AG04450 (cell line): ENCODE measurements at places on chromosomes 2 and 18.

DNA sequence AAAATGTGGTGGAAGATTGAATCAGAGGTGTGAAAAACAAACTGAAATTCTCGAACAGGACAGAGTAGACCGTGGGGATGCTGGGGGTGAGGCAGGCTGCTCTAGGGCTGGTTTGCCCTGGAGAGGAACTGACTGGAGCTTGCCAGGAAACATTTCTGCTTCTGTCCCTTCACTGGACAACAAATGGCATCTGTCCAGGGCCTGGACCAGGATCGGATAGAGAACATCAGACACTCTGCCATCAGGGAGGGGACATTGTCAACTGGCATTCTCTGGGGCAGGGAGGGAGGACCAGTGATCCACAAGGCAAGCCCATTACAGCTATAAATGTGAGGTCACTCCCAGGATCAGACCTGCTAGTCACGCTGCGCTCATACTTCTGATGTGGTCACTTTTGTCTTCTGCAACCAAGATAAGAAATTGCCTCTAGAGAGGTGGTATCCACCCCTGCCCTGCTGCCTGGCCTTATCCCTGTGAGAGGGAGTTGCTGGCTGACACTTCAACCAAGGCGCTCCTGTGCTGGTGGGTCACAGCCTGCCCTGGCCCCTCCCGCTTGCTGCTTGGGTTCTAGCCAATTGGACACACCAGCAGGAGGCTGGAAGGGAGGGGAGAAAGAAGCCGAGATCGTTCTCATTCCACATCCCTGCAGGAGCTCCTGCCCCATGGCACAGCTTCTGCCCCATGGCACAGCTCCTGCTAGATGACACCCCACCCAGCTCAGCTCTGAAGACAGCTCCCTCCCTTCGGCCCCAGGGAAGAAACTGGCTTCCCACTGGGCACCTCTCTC lies 8.7 kb downstream of the NPPC start:
- DNase-seq: no peak

- DNase-seq: no peak
Measured at GRCh38 chr2:63587814-63588384, 378 bp downstream of the WDPCP start.

DNA sequence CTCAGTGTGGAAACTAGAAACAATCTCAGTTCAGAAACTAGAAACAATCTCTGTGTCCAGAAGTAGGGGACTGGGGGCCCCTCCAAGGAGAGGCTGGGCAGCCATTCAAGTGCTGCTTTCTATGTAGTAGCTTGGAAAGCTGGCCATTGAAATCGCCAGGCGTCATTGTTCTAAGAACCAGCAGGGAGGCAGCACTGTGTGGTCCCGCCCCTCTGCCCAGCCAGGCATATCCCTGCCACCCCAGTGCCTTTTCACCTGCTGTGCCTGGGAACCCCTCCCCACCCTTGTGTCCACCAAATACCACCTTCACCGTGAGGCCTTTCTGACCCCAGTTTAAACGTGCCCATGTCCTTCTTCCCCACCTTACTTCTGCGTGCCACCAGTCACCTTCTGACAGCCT lies 221.6 kb downstream of the GBX2 start:
- no peak for DNase-seq

- peak; percentile 16 for DNase-seq
Measured at GRCh38 chr2:83081826-83082690, 1377.0 kb downstream of the SUCLG1 start.

- DNase-seq: no peak
Measured at GRCh38 chr18:25351280-25351775, 638 bp downstream of the ZNF521 start.

GRCh38 chr18:67354091-67354490 lies 162.4 kb downstream of the DSEL start:
- no peak for DNase-seq

- DNase-seq: no peak
Measured at GRCh38 chr2:181308766-181309515, 148.2 kb upstream of the ITGA4 start.

- DNase-seq: no peak
Measured at GRCh38 chr2:36800381-36800780, 103.9 kb downstream of the VIT start.

GRCh38 chr18:2723207-2723606 lies 67.7 kb downstream of the SMCHD1 start:
- no peak for DNase-seq

DNA sequence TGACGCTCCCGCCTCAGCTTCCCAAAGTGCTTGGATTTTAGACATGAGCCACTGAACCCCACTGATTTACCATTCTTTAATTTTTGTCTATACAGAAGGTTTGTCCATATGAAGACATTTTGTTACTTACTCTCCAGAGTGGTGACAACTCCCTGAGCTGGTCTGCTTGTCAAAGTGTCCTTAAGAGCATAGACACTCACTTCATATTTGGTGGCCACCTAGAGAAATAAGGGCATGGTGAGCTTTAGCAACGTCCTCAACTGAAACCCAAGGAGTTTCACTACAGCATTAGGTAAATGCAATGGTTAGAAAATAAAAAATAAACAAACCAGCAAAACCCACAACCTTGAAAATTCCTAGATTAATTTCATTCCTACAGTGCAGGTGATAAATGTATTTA lies 57.8 kb downstream of the FN1 start:
- no peak for DNase-seq

- no peak for DNase-seq
Measured at GRCh38 chr2:165427686-165428085, 41.8 kb upstream of the CSRNP3 start.

DNA sequence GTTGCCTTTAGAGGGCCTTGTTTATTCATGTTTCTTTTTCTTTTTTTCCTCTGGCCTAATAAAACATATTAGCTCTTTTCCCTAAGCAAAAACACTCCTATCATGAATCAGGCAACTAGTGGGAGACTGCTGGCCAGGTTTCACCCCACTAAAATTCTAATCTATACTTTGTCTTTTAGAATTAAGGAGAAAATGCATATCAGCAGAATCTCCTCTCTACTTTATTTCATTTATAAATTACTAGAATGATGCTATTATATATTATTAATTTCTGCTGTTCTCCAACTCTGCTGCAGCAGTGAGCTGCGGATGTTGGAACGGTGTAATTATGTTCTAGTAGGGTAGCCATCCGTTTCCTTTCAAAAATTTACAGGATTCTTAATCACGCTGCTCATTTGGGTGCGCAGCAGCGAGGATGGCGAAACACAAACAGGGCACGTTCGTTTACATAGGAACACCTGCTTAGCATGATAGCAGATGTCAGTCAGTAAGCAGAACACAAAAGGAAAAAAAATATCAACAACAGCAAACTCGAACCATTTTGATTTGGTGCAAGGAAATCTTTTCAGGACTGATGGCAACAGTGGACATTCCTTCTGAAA lies 30.5 kb downstream of the ZEB2 start:
- DNase-seq: no peak

DNA sequence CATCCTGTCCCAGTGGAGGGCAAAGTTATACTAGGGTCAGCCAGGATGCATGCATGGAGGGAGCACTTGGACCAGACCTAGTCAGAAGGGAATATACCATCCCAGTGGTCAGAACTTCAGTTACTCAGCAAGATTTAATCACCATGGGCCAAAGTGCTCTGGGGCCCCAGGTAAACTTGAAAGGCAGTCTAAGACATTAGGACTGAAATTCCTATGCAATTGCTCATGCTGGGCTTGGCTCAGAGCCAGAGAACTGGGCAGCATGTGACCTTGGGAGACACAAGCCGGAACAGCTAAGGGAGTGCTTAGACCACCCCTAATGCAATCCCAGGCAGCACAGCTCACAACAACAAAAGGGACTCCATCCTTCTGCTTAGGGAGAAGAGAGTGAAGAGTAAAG lies 401.3 kb downstream of the KCNJ3 start:
- DNase-seq: no peak

DNA sequence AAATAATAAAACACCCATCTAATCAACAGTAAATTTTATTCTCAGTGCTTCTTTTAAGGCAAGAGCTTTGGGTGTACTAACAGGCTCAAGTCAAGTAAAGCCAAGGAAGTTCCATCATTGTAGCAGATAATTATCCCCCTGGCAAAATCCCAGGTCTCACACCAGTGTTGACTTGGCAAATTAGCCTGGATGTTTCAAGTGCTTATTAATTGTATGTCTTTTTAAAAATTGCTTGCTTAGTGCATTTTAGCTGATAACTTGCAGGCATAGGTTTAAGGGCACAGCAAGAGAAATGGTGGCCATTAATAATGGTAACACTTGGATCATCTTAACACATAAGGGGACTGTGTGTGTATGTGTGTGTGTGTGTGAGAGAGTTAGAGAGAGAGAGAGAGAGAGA lies 42.0 kb upstream of the FMNL2 start:
- DNase-seq: no peak

DNA sequence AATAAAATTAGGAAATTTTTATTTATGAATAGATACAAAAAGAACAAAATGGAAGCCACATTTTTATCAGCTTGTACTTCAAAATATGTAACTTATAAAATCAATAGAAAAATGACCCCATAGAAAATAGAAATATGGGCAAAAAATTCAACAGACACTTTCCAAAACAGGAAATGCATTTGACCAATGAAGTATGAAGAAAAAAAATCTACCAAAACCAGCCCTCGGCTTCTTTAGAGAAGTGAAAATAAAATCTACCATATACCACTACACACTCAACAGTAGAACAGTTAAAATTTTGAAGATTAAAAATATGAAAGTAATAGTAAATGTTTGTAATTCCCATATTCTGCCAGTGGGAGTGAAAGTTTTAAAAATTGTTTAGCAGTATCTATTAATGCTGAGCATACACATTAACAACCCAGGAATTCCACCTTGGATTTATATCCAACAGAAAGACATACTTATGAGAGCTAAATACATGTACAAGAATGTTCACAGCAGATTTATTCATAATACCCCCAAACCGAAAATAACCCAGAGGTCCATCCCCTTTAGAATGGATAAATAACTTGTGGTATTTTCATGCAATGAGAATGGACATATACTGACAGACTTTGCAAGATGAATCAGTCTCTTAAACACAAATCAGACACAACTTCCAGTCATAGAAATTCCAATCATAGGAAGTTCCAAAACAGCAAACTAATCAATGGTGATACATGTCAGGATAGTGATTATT lies 318.0 kb downstream of the FIGN start:
- no peak for DNase-seq

- peak; percentile 96 for DNase-seq
Measured at GRCh38 chr2:231780909-231781797, at the start of gene PDE6D. Gene PDE6D (minus strand): TSS chr2:231781282. CDS start chr2:231781114, 168 bp downstream.

- DNase-seq: no peak
Measured at GRCh38 chr2:40282428-40282827, 169.5 kb downstream of the SLC8A1 start.

DNA sequence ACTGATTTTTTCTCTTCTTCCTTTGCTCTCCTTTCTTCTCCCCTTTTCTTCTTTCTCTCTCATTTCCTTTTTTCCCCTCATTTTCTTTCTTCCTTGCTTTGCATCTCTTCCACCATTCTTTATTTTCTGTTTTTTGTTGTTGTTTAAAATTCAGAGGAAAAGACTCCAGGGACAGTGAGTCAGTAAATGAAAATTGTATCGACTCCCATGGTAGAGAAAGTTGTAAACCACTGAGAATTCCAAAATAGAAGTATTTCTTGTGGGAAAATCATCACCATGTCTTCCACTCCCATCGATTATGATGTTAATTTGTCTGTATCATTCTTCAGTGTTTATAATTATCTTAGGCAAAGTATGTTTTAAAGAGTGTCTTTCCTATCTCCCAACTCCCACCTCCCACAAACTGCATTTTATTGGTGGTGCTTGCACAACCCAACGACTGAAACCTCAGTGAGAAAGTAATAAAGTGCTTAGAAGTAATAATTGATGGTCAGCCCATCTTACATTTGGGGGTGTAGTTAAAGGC lies 134.3 kb downstream of the IRS1 start:
- DNase-seq: no peak

GRCh38 chr2:160695402-160696086 lies 201.9 kb upstream of the RBMS1 start:
- DNase-seq: peak; percentile 18

DNA sequence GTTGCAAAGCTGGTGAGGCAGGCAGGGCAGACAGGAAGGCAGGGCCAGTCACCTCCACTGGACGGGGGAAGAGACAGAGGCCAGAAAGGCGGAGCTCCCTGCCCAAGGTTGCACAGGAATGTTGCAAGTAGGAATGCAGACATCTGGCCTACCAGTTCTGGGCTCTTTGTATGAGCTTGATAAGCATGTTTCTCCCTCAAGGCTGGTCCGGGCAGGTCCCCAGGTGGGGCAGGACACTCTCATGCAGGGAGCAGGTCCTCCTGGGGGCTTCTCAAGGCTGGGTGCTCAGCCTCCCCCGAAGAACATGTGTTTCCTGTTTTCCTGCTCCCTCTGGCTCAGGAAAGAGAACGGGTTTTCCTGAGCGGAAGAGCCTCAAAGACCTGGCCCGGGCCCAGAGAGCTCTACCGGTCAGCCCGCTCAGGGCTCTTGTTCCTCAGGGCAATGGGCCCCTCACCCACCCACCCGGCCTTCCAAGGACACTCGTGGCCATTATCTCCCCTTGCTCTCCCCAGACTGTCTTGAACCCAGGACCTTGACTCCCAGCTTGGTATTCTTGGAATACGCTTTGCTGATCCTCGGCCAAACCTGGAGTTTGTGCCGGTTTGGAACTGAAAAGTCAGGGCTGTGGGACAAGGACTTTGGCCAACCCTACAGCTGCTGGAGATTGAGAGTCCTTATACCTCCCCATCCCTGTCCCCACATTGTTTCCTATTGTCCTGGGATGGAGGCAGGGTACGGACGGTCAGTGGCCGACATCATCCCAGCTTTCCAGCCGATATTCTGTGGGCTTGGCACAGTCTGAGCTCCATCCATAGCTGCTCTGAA lies 87.7 kb upstream of the HAAO start:
- no peak for DNase-seq

DNA sequence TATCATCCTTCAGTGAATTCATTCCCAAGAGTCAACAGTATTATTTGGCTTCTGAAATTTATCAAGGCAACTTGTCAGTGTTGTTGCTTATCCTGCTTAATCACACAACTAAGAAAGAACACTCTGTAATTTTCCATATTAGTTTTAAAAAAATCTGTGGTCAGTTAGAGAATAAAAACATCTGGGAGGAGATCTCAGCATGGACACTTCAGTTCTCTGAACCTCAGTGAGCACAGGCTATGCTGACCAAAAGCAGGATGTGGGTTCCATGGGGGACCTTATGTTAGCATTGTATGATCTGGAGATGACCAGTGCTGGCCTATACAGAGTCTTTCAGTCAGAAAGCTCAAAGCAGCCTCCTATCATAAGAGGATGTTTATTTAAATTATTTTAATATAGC lies 79.1 kb upstream of the KLHL14 start:
- DNase-seq: no peak
